NCI-H82 (cell line): ENCODE measurements at places on chromosomes 5 and 9.

DNA sequence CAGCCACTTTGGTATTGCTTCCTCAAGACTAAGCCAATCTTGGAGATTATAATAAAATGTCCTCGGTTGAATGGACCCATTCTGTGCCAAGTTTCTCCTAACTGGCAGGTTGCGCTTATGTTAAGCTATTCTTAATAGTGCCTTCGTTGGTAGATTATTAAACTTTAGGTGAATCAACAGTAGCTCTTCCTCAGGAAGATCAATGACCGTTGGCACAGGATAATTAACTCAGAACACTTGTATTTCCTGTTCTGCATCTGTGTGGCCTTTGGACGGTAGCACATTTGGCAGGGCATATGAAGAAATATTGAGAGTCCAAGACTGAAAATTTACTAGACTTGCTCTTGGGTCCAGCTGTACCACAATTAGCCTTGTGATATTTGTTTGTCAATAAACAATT, 402.9 kb downstream of the MLLT3 start:
- DNase-seq: no peak

DNA sequence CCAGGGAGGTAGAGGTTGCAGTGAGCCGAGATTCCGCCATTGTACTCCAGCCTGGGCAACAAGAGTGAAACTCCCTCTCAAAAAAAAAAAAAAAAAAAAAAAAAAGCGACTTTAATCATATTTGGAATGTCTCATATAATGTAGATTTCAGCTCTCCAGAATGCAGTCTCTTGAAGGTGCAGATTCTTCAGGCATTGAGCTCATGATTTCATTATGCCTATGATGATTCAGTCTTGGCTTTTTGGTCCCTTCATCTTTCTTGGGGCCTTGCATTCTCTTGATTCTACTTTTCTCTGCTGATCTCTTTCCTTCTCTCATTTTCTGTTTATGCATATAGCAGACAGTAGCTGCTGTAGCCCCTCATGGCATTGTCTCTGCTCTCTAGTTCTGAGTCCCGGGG, 22.9 kb downstream of the KDM4C start:
- no peak for DNase-seq

DNA sequence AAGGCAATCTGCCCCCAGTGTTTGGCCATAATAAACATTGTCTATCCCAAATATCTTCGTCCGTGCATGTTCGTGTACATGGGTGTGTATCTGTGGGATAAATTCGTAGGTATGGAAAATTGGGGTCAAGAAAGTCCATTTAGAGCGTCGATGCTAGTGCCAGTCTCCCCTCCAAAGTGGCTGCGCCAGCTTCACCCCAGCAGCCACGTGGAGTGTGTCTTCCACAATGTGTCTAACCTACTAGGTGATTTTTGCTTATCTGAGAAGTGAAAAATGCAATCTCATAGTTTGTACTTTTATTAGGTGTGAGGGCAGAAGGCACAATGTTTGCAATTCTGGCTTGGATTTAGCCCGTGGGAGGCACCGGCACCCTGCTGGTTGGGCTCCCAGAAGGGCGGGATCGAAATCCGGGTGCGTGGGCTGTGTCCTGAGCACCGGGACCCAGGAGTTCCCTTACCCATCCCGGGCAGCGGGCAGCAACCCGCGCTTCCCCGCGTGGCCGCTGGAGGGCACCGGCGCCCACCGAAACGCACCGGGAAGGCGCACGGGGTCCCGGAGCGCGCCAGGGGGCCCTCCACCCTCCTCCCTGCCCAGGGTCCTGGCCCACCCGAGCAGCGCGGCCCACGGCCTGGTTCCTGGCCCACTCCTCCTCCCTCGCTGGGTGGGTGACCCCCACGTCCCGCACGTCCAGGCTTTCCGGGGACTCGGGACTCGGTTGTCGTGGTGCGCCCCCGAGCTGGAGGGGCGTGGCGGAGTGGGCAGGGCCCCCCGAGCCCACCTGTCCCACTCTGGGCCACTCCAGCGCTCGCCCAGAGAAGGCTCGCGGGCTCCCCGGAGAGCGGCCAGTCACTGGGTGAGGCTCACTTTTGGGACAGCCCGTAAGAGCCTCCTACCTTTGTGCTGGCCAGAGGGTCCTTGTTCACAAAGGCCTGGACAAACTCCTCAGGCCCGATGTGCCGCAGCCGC, 55.4 kb upstream of the RNF130 start:
- DNase-seq: peak; percentile 49

- DNase-seq: peak; percentile 88
Observed at GRCh38 chr9:16133556-16134227, 580.8 kb downstream of the CCDC171 start.

GRCh38 chr9:130927995-130928900, 10.8 kb downstream of the FIBCD1 start:
- peak; percentile 38 for DNase-seq

GRCh38 chr9:135450956-135451355, 28.6 kb upstream of the PPP1R26 start:
- no peak for DNase-seq

GRCh38 chr9:95360866-95361265, 43.4 kb upstream of the FANCC start:
- DNase-seq: no peak

- DNase-seq: peak; percentile 77
Observed at GRCh38 chr5:139976703-139977102, 66.4 kb downstream of the NRG2 start.

DNA sequence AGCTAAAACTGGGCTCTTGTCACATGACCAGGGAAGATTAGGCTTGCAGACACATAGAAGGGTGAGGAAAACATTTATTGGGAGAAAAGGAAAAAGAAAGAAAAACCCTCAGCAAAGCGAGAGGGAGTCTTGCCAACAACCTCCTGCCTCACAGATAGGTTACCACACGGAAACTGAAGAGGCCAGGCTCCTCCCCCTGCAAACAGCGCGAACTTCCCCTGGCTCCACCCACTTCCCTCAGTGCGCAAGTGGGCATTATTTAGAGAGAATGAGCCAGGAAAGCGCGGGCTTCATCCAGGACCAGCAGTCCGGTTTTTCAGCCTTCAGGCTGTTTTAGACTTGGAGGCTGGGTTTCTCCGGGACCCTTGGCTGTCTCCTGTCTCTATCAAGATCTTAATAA, 70.3 kb downstream of the STK32A start:
- no peak for DNase-seq

- DNase-seq: no peak
Observed at GRCh38 chr5:176916337-176916736, 17.2 kb upstream of the HK3 start.

- peak; percentile 25 for DNase-seq
Observed at GRCh38 chr9:134968011-134968822, 50.5 kb upstream of the FCN1 start.

DNA sequence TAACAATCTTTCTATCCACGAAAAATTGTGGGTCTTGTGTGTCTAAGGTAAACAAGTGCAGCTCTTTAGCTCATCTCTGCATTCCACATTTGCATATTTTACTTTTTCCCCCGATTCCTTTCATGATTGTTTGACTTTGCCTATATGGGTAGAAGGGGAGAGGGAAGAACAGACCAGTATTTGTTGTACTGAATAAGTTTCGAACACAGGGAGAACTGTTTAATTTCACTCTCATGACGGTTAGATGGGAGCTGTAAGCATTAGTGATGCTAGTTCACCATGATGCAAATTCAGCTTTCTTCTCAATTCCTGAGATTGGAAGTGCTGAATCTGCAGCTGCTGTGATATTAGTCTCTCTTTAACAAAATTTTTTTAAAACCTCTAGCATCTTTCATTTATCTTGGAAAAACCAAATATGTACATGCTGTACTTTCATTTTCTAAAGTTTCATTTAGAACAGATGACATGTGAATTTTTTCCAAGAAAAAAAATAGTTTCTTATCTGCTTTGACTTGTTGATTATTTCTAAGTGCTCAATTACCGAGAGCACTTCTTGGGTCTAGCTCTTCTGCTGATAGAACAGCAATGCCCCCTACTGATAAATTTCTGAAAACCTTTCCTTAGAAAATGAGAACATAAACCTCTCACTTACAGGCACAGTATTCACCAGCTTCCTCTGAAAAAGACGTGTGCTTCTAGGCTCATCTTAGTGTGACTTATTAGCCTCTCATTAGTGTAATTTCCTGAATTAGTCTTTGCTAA, 149.5 kb downstream of the BAAT start:
- peak; percentile 74 for DNase-seq

DNA sequence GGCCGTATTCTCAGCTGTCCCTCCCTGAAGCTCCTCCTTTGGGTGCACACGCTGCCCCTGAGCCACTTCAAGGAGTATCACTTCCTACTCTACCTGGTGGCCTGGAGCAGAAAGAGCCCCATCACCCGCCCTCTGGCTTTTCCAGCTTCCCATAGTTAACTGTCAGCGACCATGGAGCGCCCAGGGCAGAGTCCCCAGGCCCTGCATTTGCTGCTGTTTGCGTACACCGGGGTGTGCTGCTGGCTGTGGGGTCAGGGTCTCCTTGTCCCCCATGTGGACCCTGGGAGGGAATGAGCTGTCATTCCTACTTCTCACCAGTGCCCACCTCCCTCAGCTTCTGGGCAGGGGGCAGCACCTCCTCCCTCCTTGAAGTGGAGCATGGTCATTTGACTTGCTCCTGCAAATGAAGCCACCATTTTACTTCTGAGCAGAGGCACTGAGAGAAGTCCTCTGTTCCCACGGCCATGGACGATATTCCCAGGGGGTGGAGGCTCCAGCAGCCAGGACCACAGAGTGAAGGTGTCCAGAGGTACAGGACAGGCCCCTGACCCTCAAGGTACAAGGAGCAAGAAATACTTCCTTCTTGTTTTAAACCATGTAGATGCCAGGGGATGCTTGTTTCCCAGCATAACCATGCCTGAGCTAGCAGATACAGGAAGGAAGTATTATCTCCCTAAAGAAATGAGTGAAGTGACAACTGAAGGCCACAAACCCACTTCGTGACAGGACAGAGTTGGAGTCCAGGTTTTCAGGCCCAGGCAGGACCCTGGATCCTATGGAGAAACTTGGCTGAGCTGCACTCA, 40.6 kb upstream of the COL5A1 start:
- no peak for DNase-seq

DNA sequence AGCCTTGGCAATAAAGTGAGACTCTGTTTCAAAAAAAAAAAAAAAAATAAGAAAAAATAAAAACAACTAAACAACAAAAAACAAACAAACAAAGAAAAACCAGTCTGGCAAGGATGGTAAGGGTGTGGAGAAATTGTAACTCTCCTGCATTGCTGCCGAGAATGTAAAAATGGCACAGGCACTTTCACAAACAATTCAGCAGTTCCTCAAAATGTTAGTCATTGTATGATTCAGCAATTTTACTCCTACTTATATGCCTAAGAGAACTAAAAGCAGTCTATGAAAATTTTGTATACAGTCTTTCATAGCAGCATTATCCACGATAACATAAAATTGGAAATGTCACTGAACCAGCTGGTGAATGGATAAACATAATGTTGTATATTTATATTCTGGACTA, 280.4 kb downstream of the CDH9 start:
- DNase-seq: no peak

DNA sequence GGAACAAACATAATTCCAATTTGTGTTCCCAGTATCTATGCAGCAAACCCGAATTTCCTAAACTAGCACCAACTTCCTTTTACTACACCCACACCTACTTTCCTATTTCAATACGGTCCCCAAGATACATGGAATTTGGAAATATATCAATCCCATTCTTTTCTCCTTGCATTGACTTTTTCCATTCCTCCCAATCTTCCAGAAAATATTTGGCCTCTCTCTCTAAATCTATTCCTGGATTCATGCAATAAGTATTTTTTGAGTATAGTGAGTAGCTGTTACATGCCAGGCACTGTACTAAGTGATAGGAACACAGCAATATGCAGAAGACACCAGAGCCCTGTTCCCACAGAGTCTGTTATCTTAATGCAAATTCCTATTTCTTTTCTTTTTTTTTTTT, 216.2 kb upstream of the PIK3R1 start:
- no peak for DNase-seq

- no peak for DNase-seq
Observed at GRCh38 chr9:103362986-103363385, 367.9 kb downstream of the CYLC2 start.

DNA sequence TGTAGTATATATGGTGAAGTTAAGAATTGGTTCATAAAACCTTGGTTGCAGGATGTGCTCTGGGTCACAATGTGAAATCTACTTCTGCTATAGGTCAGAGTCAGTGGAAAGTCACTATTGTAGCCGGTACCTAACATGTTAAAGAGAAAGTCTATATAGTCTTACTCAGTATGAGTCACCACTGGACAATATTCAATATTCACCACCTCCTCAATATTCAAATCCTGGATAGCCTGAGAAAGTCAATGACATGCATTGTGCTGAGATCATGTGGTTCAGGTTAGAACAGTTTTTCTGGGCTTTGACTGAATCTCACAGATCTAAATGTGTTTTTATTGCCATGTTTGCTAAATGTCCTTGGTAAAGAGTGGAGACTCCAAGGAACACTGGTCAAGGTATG, 108.8 kb downstream of the HMHB1 start:
- no peak for DNase-seq

DNA sequence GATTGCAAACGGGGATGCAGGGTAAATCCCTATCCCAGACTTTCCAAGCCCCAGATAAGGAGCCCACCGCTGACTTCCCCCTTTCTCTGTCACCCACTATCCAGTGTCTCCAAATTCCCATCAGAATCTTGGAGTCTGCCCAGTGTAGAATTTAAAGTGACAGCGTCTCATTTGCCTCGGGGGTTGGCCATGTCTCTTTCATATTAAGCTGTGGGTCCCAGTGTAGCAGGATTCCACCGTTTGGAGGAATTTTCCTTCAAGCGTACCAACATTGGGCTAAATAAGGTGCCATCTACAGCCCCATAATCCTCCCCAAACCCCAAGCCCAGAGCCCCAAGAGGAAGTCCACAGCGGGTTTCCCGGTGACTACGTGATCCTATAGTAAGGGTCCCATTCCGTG, 1.1 kb downstream of the BRINP1 start:
- DNase-seq: no peak

- no peak for DNase-seq
Observed at GRCh38 chr9:114395334-114395617, 7.5 kb upstream of the AKNA start.

GRCh38 chr5:54669845-54670244, 152.3 kb downstream of the SNX18 start:
- no peak for DNase-seq

- peak; percentile 38 for DNase-seq
Observed at GRCh38 chr5:36874465-36874864, 2.1 kb upstream of the NIPBL start.

- no peak for DNase-seq
Observed at GRCh38 chr5:116507051-116507537, 67.5 kb downstream of the SEMA6A start.

- no peak for DNase-seq
Observed at GRCh38 chr5:33939556-33940262, 3.5 kb downstream of the RXFP3 start.

DNA sequence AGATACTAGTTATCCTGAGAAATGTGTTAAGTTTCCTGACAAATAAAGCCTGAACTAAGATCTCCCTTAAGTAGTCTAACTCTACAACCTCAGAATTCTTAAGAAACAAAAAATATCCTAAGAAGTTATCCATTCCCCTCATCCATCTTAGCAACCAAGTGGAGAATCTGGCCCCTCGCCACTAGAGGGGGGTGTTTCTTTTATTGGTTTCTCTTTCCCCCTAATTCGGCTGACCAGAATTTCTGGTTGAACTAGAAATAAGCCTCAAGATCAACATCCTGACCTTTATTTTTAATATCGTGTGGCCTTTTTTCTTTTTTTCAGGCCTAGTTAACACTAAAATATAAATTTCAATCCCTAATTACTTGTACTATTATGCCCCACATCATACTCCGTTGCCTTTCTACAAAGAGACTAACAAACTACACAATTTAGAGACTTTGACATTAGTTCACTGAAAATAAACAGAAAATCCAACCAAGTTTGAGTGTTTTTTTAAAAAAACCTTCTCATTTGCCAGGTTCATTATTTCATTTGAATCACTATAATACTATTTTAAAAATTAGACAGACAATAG, 14.3 kb upstream of the NR4A3 start:
- peak; percentile 82 for DNase-seq
